ENCODE measurements at places on chromosomes 12 and 14.

DNA sequence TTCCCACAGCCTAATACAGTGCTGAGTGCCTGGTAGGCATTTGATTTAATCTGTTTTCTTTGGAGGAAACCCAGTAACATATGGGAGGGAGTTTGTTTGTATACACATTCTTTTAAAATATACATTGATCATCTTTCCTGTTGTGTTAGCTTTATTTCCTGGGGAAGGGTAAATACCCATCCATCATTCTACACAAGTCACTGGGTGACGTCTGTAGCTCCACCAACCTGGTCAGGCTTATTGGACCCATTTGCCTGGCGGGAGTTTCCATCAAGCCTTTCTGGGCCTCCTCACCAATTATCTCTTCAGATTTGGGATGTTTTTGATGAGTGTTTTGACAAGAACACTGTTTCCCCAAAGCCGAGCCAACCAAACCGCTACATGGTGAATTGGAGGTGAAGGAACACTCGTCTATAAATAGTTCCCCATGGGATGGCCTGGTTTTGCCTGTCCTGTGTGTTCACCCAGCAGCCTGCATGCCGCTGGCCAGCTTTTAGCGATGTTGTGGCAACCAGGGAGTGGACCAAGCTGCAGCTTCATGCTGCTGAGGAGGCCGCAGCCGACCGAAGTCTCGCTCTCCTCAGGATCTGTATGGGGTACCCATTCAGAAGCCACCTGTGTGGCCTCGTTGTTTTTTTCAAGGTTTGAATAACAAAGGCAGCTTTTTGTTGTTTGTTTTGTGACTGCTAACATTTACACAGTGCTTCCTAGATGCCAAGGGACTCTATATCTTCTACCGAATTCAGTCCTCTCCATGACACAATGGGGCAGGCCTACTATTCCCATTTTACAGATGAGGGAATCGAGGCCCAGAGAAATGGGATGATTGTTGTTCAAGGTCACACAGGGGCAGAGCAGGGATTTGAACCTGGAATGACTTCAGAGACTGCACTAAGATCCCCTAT, 22.6 kb downstream of the PLXNC1 start:
- DNase-seq, result no peak

- no peak for DNase-seq
Observed at GRCh38 chr12:31574803-31575575, 15.9 kb downstream of the DENND5B start.

GRCh38 chr14:56902385-56902784, 92.1 kb upstream of the OTX2 start:
- DNase-seq, result no peak

DNA sequence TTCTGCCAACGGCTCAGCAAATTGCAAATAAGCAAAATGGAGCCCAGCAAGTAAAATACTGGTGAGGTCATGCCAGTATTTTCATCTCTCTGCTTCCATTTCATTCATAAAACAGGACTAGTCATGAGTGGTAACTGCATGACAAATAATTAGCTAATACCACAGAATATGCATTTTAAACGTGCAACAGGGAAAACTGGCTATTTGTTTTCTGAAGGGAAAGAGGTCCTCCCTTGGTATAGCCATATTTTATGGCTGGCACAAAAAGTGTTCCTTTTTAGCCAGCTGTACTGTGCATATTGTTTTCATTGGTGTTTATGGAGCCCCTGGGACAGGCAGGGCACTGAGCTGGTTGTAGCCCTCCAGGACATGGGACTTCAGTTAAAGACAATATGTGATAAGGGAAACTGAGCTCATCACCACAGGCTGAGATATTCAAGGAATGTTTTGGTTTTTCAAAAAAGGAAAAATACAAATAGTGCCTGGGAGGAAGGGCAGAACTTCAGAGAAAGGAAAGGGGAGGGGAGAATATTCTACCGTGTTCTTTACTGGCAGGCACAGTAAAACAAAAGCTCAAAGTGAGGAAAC, 26.1 kb upstream of the FOXN3 start:
- DNase-seq, result no peak

- no peak for DNase-seq
Observed at GRCh38 chr12:9992296-9992695, 6.6 kb downstream of the CLEC1B start.

- no peak for DNase-seq
Observed at GRCh38 chr12:33795536-33795935, 226.8 kb upstream of the ALG10 start.

GRCh38 chr12:114529966-114530365, 124.0 kb upstream of the TBX5 start:
- DNase-seq, result no peak
